ENCODE measurements at places on chromosomes 13 and 19. TPM values are rescaled to one million over a fixed set of nuclear protein-coding genes. Genes with fewer than 3 reads are reported as not detected.
A peak's percentile ranks its signal among the peaks of the same experiment; 100 is the strongest.

Gene UPF3A
- polyA plus RNA-seq = 86.2 TPM

GRCh38 chr19:13623716-13624710 is 117.7 kb upstream of the CACNA1A start:
- DNase-seq = no peak

DNA sequence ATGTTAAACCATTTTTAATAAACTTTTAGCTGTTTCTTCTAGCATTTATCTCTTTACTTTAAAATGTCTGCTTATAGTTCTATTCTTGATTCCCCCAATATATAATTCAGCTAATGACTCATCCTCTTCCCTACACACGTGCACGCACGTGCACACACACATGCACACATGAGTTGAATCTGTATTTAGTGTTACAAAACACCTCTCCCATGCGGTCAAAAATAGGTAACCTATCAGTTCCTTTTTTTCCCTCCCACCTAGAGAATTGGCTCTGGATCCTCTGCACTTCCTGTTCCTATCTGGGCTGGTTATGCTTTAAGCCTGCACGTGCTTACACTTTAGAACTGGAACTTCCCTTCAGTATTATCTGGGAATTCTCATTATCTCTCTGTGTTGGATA is 144.1 kb downstream of the PAN3 start:
- no peak for DNase-seq

Gene C1QTNF9B
- polyA plus RNA-seq = 2.5 TPM

DNA sequence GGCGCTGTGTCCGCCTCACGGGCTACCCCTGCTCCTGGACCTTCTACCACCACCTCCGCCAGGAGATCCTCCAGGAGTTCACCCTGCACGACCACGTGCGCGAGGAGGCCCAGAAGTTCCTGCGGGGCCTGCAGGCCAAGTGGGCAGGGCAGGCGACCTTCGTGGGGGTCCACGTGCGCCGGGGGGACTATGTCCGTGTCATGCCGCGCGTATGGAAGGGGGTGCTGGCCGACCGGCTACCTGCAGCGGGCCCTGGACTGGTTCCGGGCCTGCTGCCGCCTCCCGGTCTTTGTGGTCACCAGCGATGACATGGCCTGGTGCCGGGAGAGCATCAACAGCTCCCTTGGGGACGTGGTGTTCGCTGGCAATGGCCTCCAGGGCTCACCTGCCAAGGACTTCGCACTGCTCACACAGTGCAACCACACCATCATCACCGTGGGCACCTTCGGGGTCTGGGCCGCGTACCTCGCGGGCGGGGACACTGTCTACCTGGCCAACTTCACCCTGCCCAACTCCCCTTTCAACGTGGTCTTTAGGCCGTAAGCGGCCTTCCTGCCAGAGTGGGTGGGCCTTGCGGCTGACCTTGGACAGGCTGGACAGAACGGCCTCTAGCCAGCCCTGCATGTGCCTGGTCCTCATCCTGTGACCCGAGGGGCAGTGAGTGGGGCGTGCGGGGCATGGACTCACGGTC is 7.8 kb upstream of the NTN5 start:
- no peak for DNase-seq

GRCh38 chr13:99809496-99809895 is 162.1 kb downstream of the ZIC5 start:
- DNase-seq = no peak

DNA sequence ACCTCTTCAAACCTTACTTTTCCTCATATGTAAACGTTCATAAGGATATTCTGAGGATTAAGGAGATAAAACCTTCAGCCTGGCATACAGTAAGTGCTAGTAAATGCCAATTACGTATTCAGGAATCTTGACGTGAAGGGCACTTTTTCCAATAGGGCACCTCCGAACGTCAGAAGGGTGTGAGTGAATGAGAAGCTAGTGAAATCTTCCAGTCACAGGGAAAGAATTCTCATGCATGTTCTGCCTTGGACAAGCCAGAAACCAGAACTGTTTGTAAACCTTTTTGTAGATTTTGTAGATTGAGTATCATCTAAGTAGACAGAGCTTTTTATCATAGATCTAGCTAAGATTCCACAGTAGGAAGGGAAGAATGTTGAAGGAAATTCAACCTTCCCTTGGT is 16.5 kb downstream of the DGKH start:
- no peak for DNase-seq

- DNase-seq = no peak
These were observed 22.3 kb downstream of the ATP4B start for GRCh38 chr13:113635709-113636108.

DNA sequence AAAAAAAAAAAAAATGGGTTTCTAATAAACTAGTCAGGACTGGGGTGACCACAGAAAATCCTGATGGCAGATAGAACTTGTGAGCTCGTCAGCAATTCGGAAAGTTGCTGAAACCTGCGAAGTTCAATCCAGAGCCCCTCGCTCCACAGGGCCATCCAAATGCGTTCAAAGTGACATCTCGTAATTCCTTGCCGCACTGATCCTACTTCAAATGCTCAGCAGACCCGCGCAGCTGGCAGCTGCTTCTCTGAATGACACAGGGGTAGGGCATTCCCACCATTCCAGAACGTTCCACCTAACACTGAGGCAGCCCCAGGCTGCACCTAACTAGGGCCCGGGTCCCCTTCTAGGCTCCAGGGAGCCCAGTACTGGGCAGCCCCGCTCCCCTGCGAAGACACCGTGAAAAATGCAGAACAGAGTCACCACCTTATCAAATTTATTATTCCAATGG is 4.8 kb upstream of the DAPK3 start:
- DNase-seq = no peak

DNA sequence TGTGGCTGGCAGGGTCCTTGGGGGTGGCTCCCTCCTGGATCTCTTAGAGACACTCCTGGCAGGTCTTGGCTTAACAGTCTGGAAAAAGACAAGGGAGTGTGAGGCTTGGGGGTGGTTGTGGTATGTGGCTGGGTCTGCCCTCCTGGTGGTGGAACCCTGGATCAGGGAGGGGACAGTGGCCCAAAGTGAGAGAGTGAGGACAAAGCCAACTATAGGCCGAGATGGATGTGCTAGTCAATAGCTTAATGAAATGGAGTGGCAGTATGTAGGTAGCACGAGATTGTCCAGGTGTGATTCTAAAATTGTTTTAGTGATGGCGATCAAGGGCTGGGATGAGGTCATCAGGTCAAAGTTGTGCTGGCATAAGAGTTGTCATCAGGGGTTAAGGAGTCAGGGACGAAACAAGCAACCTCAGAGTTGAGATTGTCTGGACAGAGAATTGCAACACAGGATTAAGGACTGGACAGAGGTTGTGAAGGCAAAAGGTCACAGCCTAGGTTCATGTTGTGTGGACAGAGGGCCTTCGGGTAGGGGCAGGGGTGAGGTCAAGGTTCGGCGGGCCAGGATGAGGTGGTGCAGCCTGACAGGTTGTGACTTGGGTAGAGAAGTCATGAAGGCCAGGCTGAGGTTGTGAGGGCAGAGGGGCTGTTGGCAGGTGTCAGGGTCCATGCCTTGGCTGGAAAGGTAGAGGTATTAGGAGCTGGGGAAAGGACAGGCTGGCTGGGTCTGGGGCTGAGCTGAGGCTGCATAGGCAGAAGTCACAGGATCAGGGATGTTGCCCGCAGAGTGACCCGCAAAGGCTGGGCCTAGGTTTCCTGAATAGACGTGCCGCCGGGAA is 4.5 kb upstream of the RASAL3 start:
- no peak for DNase-seq

DNA sequence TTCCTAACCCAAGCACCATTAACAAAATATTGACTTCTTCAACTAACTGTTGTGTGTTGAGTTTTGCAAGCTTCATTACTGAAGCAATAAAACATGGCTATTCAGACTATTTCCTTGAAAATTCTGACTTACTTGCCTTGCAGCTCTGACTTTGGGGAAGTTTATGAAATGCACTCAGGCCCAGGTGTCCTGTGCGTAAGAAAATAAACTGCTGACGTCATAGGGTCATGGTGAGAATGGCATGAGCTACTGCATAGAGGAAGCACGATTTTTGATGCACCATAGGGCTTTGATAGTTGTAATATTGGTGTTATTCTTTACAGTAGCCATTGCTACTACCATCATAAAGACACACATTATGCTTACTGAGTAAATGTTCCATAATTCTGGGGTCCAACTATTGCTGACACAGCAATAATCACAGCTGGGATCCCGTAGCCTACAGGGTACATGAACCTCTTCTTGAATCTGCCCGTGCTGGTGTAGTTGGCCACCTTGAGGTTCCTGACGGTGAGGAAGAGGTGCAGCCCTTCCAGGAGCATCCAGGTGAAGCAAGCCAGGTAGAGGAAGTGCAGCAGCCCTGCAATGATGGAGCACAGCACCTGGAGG is 57.9 kb downstream of the MBD3L2B start:
- DNase-seq = no peak

- DNase-seq = no peak
These were observed 2.3 kb downstream of the MATK start for GRCh38 chr19:3783660-3784584.

Gene ZNF616
- polyA plus RNA-seq = 8.4 TPM

DNA sequence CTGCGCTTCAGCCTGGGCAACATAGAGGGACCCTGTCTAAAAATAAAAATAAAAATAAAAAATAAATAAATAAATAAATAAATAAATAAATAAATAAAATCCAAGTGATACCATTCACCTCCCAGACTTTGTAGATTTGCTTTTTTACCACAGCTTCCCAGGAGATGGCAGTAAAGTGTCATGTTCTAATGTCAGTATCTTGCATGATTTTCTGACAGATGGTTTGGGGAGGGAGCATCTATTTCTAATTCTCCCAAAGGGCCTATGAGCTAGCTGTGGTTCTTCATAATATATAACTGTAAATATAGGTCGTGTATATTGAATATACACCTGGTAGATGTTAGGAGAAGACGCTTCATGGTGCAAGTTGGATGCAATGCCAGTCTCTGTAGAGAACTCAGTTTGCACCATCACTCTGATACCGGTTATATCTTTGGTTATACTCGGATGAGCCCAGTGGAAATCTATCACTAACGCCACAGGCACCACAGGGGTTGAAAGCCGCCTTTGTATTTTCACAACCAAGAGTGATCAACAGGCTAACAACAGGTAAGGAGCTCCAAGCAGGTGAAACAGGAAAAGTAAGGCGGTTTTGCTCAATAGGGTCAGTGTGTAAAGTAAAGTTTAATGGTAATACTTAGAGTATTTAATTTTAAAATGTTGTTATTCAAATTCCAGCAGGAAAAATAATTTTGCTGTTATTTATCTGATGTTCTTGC is 13.9 kb downstream of the APLP1 start:
- peak; percentile 75 for DNase-seq

GRCh38 chr13:73792796-73793195 is 341.4 kb downstream of the KLF12 start:
- DNase-seq = no peak

Gene ZNF540
- polyA plus RNA-seq = 3.6 TPM

DNA sequence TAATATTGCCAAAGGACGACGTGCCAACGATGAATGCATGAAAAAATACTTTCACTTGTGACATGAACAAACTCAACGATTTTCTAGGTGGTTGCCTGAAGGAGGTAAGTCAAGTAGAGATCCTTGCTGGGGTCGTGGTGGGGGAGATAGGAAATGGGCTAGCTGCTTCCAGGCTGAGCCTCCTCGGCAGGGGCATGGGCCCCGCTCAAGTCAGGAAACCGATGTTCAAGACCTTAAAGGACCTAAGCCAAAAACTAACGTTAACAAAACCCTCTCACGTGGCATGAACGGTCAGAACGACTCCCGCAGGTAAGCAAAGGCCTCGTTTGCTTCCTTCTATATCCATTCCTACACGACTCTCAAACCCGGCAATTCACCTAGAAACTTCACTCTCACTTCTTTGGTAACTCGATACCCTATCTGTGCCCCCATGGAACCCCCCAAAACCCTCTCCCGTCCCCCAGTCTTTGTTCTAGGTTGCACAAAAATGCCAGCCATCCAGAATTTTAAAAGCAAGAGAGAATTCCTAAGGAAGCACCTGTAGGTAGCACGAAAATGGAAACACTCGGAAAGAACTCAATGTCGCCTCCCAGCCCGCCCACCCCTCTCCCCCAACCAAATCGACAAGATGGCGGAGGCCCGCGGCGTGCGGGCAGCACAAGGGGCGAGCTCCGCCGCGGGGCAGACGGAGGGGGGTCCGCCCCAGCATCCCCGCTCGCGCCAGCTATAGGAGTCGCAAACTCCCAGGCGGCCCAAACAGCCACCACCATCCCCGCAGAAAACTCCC is 13.6 kb downstream of the ACP4 start:
- no peak for DNase-seq

DNA sequence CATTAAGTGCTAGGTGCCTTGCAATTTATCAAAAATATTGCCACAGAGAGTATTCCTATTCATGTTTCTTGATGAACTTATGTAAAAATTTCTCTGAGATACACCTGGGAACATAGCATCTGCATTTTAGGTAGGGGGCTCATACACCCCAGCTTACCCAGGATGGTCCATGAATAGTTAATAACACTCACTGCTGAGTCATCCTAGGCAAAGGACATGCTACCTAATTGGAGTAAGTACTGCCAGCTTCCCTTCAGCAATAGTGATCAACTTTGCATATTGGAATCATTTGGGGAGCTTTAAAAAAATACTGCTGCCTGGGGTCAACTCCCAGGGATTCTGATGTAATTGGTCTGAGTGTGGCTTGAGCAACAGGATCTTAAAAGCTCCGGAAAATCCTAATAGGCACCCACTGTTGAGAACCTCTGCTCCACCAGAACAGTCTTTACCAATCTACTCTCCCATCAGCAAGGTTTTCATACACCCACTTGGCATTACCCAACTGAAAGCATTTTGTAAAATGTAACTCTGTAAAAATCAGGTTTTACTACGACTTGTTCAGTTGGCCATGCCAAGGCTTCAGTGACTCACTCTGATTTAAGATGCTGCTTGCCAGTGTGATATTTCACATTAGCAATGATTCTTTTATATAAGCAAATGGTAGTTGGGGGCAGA is 67.2 kb upstream of the FNDC3A start:
- DNase-seq = no peak

Gene FAM83E
- polyA plus RNA-seq = 0.44 TPM

DNA sequence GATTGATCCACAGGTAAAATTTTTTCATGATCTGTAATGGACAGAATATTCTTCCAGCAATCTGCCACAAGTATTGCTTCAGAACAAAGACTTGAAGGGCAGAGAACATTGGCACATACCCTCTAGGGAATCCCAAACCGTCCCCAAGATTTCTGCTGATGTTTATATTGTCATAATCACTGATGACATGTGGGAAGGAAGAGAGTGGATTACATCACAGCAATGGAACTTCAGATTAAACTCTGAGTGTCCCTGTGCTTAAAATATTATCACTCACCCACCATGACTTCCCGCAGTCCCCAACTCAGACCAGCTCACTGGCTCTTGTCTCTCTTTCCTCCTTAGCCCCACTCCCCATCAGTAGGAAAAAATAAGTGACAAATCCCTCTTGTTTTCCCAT is 8.5 kb upstream of the TPT1 start:
- no peak for DNase-seq

- no peak for DNase-seq
These were observed 20.8 kb upstream of the ASPDH start for GRCh38 chr19:50534478-50534877.

Gene C5AR2
- polyA plus RNA-seq = 0.57 TPM
